ENCODE measurements at places on chromosomes 13 and 19.

DNA sequence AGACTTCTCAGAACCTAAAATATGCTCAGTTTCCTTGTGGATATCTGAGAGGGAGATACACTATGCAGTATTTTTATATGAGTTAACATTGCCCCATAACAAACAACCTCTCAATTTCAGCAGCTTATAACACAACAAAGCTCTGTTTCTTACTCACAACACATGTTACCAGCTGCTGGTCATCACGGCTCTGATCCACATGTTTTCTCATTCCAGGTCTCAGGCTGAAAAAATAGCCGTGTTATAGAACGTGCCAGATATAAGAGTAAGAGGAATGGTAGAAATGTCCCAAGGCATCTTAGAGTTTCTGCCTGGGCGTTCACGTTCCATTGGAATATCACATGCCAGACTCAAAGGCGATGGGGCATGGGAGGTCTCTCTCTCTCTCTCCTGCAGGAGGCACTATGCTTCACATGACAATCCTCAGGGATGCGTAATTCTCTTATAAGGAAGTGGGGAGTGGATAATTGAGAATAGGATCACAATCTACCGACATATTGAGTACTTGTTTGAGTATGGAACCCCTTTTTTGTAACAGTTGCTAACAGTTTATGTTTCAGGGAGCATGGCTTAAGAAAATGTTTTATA is 246.6 kb downstream of the NHLRC3 start:
- DNase-seq = no peak

- no peak for DNase-seq
These were observed 8.8 kb upstream of the CACNG6 start for GRCh38 chr19:53982611-53983010.

- DNase-seq = no peak
These were observed 95.9 kb downstream of the PDS5B start for GRCh38 chr13:32682130-32682529.

GRCh38 chr13:20313896-20314295 is 81.8 kb upstream of the GJB6 start:
- no peak for DNase-seq

DNA sequence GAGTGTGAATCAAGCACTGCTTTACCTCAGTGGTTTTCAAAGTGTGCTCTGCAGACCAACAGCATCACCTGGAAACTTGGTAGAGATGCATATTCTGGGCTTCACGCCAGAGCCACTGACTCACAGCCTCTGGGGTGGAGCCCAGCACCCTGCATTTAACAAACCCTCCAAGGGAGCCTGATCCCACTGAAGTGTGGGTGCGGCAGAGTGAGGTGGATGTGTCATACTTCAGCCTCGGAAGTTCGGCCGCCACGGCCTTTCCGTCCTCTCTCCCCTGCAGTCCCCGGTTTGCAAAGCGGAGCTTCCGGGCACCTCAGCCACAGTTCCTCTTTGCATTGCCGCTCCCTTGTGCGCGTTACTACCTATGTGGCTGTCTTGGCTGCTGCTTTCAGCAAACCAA is 33.3 kb upstream of the MICU2 start:
- no peak for DNase-seq
